Breast epithelium (tissue), 4 donors: ENCODE measurements at places on chromosomes 5 and 9. TPM values are rescaled to one million over a fixed set of nuclear protein-coding genes. Genes with fewer than 3 reads are reported as not detected.
A peak's percentile ranks its signal among the peaks of the same experiment; 100 is the strongest.

DNA sequence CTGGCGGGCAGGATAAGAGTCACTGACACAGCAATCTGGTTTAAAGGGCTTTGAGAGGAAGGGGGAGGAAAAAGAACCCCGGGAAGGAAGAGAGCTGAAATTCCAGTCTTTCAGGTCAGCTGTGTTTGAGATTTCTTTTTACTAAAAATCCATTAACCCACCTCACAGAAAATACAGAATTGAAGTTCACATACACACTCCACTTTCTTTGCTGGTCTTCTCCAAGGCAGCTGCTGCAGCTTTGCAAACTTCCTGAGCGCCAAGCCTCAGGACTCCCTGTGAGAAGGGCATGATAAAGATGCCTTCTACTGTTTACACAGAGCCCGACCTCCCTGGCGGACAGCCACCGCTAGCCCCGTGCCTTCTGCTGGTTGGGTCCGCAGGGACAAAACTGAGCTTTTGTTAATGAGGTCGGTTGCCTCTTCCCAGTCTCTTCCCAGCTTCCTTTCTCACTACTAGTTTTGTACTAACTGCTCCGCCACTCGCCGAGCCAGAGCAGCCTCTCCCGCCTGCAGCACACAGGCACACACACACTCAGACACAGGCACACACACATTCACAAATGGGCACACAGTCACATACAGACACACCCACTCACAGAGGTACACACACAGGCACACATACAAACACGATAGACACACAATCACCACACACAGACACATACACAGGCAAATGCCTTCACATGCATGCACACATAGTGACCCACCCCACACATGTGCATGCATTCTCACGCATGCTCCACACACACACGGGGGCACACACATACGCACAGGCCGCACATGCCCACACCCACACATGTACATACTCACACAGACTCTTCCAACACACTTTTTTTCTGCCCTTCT lies at the start of gene FREM1:
Gene FREM1, minus strand, starts transcription at position 468 of the 845 bp plus-strand sequence. CDS start 41,451 bp downstream, outside the sequence.
- peak within 1 kb of the TSS; percentile 19 for H3K4me3 ChIP-seq
- no peak for DNase-seq
- peak within 1 kb of the TSS; percentile 52 for H3K27ac ChIP-seq
- H3K4me1 ChIP-seq: no peaks in the 10 kb centered on the region
- H3K36me3 ChIP-seq: no peaks in the 10 kb centered on the region

The FBN2 gene
- 7.5 TPM for total RNA-seq

- no peak overlapping the region for H3K4me3 ChIP-seq
- no peaks in the 10 kb centered on the region for H3K4me1 ChIP-seq
- no peaks in the 10 kb centered on the region for H3K36me3 ChIP-seq
- H3K27me3 ChIP-seq: no peaks in the 10 kb centered on the region
- H3K27ac ChIP-seq: peak overlapping the region; percentile 12
- no peak for DNase-seq
These were observed 76.2 kb upstream of the NEURL1B start for GRCh38 chr5:172564883-172565282.

The HTR4 gene
- not detected for total RNA-seq

- H3K27ac ChIP-seq: peak overlapping the region; percentile 88
- no peaks in the 10 kb centered on the region for H3K27me3 ChIP-seq
- H3K36me3 ChIP-seq: no peaks in the 10 kb centered on the region
- H3K4me1 ChIP-seq: no peaks in the 10 kb centered on the region
- H3K4me3 ChIP-seq: peak overlapping the region; percentile 82
These were observed 1.1 kb upstream of the SPRY4 start for GRCh38 chr5:142325725-142326479.

DNA sequence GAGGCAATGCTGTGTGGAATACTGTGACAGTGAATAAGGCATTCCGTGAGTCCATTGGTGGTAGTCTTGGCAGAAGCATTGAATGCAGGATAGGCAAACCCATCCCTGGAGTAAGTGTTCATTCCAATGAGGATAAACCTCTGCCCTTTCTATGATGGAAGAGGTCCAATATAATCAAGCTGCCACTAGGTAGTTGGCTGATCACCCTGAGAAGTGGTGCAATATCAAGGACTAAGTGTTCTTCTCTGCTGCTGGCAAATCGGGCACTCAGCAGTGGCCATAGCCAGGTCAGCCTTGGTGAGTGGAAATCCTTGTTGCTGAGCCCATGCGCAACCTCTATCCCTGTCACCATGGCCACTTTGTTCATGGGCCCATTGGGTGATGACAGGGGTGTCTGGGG lies 70.1 kb downstream of the FBXO4 start:
- no peaks in the 10 kb centered on the region for H3K27me3 ChIP-seq
- H3K36me3 ChIP-seq: no peaks in the 10 kb centered on the region
- no peak overlapping the region for H3K27ac ChIP-seq

GRCh38 chr9:89743573-89744254 lies 138.9 kb downstream of the GADD45G start:
- no peaks in the 10 kb centered on the region for H3K36me3 ChIP-seq
- no peak overlapping the region for H3K4me3 ChIP-seq
- H3K27me3 ChIP-seq: peaks cover 10% of the 10 kb centered on the region
- DNase-seq: no peak

- H3K27ac ChIP-seq: no peak overlapping the region
- no peak for DNase-seq
- no peaks in the 10 kb centered on the region for H3K36me3 ChIP-seq
- peaks cover 28% of the 10 kb centered on the region for H3K27me3 ChIP-seq
- H3K4me3 ChIP-seq: no peak overlapping the region
These were observed 12.0 kb upstream of the ASS1 start for GRCh38 chr9:130432796-130433167.

DNA sequence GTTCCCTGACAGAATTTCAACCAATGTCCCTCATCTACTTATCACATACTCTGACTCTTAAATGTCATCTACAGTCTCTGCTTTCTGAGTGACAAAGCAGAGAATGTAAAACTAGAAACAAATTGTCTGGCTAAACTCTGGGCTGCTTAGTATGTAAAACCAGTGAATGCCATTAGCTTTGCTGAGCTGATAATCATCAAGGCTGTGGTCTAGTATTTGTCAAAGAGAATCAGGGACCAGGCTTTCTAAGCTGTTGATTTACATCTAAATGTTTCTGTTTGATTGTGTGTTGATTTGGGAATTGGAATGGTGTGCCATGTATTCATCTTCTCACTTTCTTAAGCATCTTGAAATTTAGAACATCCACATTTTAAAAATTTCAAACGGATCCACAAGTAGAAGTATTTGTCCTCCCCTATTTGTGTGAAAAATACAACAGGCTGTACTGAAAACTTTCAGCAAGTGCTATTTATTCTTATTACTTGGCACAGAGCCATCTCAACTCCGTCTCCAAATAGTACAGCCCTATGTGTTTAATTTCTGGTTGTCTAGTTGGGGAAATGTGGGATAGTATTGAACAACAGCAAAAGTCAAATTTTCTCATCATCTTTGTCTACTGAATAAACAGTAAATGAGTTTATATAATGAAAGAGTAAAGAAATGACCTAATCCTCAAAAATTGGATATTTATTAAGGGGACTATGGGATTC lies 251.5 kb downstream of the KCTD16 start:
- DNase-seq: no peak
- H3K36me3 ChIP-seq: no peaks in the 10 kb centered on the region
- H3K4me3 ChIP-seq: no peak overlapping the region
- H3K27me3 ChIP-seq: no peaks in the 10 kb centered on the region
- no peaks in the 10 kb centered on the region for H3K4me1 ChIP-seq

DNA sequence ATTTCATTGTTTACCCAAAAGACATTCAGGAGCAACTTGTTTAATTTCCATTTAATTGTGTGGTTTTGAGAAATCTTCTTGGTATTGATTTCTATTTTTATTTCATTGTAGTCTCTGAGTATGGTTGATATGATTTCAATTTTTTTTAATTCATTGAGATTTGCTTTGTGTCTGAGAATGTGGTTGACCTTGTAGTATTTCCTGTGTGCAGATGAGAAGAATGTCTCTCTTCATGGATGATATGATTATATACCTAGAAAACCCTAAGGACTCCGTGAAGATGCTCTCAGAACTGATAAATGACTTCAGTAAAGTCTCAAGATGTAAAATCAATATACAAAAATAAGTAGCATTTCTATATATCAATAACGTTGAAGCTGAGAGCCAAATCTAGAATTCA lies 202.4 kb upstream of the CDH9 start:
- no peaks in the 10 kb centered on the region for H3K4me1 ChIP-seq
- H3K4me3 ChIP-seq: no peak overlapping the region
- no peak overlapping the region for H3K27ac ChIP-seq
- DNase-seq: no peak
- H3K27me3 ChIP-seq: no peaks in the 10 kb centered on the region
- H3K36me3 ChIP-seq: no peaks in the 10 kb centered on the region

- H3K27ac ChIP-seq: no peak overlapping the region
- H3K27me3 ChIP-seq: no peaks in the 10 kb centered on the region
- H3K4me1 ChIP-seq: no peaks in the 10 kb centered on the region
- no peaks in the 10 kb centered on the region for H3K36me3 ChIP-seq
- DNase-seq: no peak
- no peak overlapping the region for H3K4me3 ChIP-seq
These were observed 33.4 kb upstream of the AIF1L start for GRCh38 chr9:131062969-131063368.
